ENCODE measurements at places on chromosomes 11 and 22. TPM values are rescaled to one million over a fixed set of nuclear protein-coding genes. Genes with fewer than 3 reads are reported as not detected.
A peak's percentile ranks its signal among the peaks of the same experiment; 100 is the strongest.

- H3K27ac ChIP-seq = no peak overlapping the region
- no peaks in the 10 kb centered on the region for H3K27me3 ChIP-seq
- no peak overlapping the region for H3K4me3 ChIP-seq
- no peak for DNase-seq
- no peaks in the 10 kb centered on the region for H3K36me3 ChIP-seq
Observed at GRCh38 chr22:47705350-47705749, 942.9 kb downstream of the TBC1D22A start.

DNA sequence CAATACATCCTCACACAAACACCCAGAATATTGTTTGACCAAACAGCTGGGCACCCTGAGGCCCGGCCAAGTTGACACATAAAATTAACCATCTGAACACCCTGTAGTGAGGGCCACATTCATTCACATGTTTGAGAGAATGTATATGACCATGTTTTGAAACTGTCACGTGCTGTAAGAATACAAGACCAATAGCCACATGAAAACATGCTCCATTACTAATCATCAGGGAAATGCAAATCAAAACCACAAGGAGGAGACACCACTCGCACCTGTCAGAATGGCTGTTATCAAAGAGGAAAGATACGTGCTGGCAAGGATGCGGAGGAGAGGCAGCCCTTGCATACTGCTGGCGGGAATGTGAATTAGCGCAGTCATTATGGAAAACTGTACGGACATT lies 38.3 kb upstream of the IGSF9B start:
- no peak overlapping the region for H3K27ac ChIP-seq
- no peak for DNase-seq
- no peak overlapping the region for H3K4me3 ChIP-seq
- no peaks in the 10 kb centered on the region for H3K36me3 ChIP-seq
- no peaks in the 10 kb centered on the region for H3K27me3 ChIP-seq

DNA sequence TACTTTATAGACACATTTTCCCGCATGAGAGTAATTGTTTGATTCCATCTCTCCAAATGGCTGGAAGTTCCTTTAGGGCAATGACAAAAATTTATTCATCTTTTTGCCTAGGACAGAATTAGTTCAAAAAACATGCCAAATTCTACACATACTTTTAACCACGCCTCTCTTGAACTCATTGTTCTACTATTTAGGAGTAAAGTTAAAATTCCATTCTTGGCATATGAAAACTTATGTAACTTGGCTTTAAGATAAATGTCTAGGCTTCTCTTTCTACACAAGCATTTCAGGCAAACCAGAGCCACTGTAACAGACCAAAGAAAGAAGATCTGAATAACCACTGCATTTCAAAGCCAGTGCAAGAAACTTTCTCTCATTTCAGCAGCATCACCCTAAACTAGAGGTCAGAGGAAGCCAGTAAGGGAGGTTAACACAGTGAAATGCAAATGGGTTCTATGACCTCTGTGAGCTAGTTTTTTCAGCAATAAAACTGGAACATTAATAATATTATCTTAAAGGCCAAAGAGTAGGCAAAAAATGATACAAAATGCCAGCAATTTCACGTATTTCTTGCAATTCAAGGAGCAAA lies 73.0 kb downstream of the RSF1 start:
- H3K4me3 ChIP-seq = no peak overlapping the region
- DNase-seq = no peak
- no peak overlapping the region for H3K27ac ChIP-seq
- no peaks in the 10 kb centered on the region for H3K27me3 ChIP-seq
- H3K4me1 ChIP-seq = no peaks in the 10 kb centered on the region

DNA sequence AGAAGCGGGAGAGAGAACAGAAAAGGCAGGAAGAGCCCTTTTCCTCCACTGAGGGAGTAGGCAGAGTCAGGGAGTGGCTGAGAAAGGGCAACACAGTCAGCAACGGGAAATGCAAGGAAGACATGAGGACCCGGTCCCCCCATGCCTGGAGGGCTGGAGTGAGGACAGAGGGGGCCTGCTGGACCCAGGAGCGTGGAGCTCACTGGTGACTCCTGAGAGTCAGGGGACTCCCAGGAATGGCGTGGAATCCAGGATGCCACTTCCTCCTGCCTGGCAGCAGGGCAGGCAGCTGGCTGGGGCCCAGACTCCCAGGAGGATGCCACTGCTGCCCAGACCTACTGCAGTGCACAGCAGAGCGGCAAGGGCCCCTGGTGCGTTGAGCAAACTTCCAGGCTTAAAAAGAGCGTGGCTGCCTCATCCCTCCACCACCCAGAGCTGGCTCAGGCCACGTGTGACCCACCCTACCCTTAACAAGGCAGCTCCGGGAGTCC lies 11.3 kb downstream of the C11orf21 start:
- H3K4me3 ChIP-seq = no peak overlapping the region
- no peak overlapping the region for H3K27ac ChIP-seq
- DNase-seq = no peak
- H3K4me1 ChIP-seq = no peaks in the 10 kb centered on the region
- no peaks in the 10 kb centered on the region for H3K36me3 ChIP-seq

DNA sequence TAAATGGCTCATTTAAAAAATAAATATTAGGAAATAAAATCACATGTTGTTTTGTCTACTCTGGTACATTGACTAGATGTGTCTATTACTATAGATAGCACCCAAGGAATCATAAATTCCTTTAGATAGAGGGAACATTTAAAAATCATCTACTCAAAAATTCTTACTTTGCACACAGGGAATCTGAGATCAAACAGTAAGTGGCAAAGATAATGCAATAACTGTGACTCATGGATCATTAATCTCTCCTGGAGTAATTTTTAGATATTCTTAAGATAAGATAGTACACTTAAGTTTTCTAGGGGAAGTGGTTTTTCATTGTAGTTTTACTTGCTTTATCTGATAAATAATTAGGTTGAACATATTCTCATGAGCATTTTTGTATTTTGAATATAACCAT lies 468.9 kb downstream of the LUZP2 start:
- no peaks in the 10 kb centered on the region for H3K36me3 ChIP-seq
- no peak for DNase-seq
- no peak overlapping the region for H3K4me3 ChIP-seq
- H3K27me3 ChIP-seq = no peaks in the 10 kb centered on the region
- no peaks in the 10 kb centered on the region for H3K4me1 ChIP-seq

GRCh38 chr11:65390996-65391395 lies 4.6 kb downstream of the FRMD8 start:
- no peak overlapping the region for H3K4me3 ChIP-seq
- no peak for DNase-seq
- peaks cover 32% of the 10 kb centered on the region for H3K4me1 ChIP-seq
- peaks cover 68% of the 10 kb centered on the region for H3K36me3 ChIP-seq
- H3K27ac ChIP-seq = no peak overlapping the region

GRCh38 chr11:73140213-73141030 lies 1.7 kb downstream of the FCHSD2 start:
- peak overlapping the region; percentile 99 for H3K27ac ChIP-seq
- H3K27me3 ChIP-seq = no peaks in the 10 kb centered on the region
- H3K36me3 ChIP-seq = peaks cover 10% of the 10 kb centered on the region
- no peak for DNase-seq
- H3K4me3 ChIP-seq = peak overlapping the region; percentile 87

DNA sequence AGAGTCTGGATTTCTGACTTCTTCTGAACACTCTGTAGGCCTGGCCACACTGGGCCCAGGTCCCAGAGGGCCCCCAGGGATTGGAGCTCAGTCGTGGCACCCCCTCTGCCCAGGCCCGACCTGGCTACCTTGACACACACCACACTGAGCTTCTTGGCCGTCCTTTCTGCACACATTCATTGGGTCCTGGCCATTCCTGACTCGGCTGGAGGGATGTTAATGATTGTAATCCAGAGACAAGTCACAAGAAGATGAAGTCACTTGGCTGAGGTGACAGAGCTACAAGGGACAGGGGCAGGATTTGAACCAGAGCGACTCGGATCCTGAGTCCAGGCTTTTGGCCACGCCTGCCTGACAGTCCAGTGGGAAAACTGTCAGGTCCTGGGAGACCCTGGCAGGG lies 23.9 kb upstream of the PDGFB start:
- no peak overlapping the region for H3K27ac ChIP-seq
- no peak overlapping the region for H3K4me3 ChIP-seq
- H3K36me3 ChIP-seq = no peaks in the 10 kb centered on the region
- H3K27me3 ChIP-seq = no peaks in the 10 kb centered on the region
- no peaks in the 10 kb centered on the region for H3K4me1 ChIP-seq
- no peak for DNase-seq

DNA sequence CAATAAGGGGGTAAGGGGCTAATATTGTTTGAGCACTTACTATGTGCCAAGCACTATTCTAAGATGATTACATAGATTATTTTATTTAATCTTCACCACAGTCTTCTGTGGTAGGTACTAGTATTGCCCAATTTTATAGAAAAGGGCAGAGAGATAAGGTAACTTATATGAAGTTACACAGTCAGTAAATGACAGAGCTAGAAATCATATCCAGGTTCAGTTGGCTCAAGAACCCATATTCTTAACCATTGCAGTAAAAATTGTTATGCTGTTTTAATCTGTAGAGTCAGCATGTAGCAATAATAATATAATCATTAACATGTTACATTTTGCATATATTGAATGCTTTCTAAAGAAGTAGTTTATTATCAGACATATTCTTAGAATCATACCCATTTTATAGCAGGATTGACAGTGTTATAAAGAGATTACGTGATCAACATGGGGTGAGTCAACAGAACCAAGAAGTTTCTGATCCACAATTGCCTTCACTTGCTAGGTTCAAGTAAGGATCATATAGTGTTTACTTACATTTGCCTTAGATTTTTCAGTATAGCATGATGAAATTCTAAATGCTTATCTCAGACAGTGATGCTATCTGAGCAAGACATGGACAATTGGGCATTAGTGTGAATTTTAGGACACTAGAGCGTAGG lies 46.4 kb downstream of the CSTPP1 start:
- H3K4me1 ChIP-seq = no peaks in the 10 kb centered on the region
- H3K36me3 ChIP-seq = no peaks in the 10 kb centered on the region
- no peaks in the 10 kb centered on the region for H3K27me3 ChIP-seq
- no peak for DNase-seq
- no peak overlapping the region for H3K27ac ChIP-seq
- H3K4me3 ChIP-seq = no peak overlapping the region

DNA sequence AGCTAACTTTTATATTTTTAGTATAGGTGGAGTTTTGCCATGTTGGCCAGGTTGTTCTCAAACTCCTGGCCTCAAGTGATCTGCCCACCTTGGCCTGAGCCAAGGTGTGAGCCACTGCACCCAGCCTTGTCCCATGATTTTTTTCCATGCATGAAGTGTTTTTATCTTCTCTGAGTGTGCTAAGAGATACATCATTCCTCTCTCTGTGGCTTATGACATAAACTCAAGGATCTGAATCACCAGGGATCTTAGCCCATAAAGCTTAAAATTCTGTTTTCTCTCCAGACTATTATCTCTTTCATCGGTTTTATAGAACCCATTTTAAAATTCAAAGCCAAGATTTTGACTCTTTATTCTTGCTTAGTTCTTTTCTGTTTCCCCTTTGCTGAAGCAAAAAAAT lies 48.4 kb upstream of the C11orf58 start:
- no peak for DNase-seq
- H3K27me3 ChIP-seq = no peaks in the 10 kb centered on the region
- H3K27ac ChIP-seq = no peak overlapping the region

DNA sequence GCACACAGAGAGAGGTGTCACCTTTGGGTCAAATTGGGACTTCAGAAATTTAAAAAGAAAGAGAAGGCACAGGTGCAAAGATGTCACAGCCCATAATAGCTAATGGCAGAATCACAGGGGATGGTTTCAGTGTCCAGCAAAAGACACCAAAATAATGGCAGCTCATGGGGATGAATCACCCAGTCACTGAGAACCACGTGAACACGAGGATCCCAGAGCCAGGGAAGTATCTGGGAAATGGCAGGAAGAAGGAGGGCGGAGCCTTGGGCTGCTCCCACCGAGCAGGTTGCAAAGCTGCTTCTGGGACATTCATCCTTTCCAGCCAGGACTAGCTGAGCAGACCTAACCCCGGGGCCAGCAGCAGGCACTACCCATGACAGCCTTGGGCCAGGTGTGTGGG lies 45.6 kb downstream of the TRMU start:
- no peak overlapping the region for H3K4me3 ChIP-seq
- H3K4me1 ChIP-seq = no peaks in the 10 kb centered on the region
- DNase-seq = no peak
- H3K27ac ChIP-seq = no peak overlapping the region
- no peaks in the 10 kb centered on the region for H3K27me3 ChIP-seq

- DNase-seq = no peak
- H3K4me3 ChIP-seq = no peak overlapping the region
- H3K36me3 ChIP-seq = no peaks in the 10 kb centered on the region
Observed at GRCh38 chr11:131510662-131511061, 140.2 kb downstream of the NTM start.

DNA sequence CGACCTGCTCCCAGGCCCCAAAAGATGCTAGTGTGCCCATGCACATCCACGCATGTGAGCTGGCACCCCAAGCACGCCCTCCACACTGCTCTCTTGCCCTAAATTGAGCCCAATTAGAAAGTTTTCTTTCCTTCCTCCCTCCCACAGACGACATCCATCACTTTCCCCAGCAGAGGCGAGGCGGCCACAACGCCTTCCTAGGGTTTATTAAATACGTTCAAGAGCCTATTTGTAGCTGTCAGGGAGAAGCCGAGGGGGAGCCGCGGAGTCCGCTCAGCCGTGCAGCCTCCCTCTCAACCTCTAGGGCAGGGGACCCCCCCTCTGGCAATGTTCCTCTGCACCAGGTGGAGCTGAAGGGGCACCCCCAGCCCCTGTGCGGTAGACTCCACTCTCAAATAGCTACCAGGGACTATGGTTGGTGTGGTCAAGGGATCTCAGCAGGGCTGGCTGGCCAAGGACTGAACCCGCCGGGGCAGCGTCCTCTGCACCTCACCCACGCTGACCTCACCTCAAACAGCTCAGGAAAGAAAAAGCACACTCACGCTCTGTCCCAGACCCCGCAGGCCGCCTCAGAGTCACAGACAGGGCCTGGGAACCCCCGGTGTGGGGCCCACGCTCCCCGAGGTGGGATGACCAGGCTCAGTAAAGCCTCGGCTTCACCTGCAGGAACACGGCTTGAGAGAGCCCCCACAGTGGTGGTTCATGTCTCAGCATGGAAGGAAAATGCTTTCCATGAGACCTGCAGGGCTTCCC lies 152.4 kb downstream of the DSCAML1 start:
- H3K4me3 ChIP-seq = no peak overlapping the region
- no peaks in the 10 kb centered on the region for H3K36me3 ChIP-seq
- no peaks in the 10 kb centered on the region for H3K4me1 ChIP-seq

DNA sequence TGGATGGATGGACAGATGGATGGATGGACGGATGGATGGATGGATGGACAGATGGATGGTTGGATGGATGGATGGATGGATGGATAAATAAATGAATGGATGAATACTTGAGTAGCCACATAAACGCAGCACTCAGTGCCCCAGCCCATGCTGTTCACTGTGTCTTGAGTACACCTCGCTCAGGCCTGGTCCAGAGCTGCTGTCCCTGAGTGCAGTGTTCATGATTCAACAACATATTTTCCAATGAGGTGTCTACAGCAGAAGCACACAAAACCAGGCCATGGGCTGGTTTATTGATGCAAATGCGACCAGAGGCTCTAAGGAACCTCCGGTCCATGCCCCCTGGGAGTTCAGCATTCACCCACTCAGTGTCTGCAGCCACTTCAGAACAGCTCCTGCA lies 584.3 kb downstream of the BRD1 start:
- no peak for DNase-seq
- no peak overlapping the region for H3K4me3 ChIP-seq
- no peaks in the 10 kb centered on the region for H3K4me1 ChIP-seq
- no peaks in the 10 kb centered on the region for H3K36me3 ChIP-seq

- H3K4me3 ChIP-seq = no peak overlapping the region
- no peaks in the 10 kb centered on the region for H3K36me3 ChIP-seq
- DNase-seq = no peak
Observed at GRCh38 chr22:36739185-36739584, 35.6 kb upstream of the CACNG2 start.

Gene PDHX
- total RNA-seq = 54.1 TPM

Gene ANGPTL5
- total RNA-seq = not detected

Gene CSNK2A3
- total RNA-seq = 0.49 TPM

Gene B3GAT1
- total RNA-seq = 0.77 TPM

Gene KCNJ4
- not detected for total RNA-seq

Gene GPR137
- total RNA-seq = 45.8 TPM

Gene C11orf42
- total RNA-seq = not detected

All from naive thymus-derived CD4-positive, alpha-beta T cell (primary cell).